ENCODE measurements at places on chromosomes 5 and 9.

DNA sequence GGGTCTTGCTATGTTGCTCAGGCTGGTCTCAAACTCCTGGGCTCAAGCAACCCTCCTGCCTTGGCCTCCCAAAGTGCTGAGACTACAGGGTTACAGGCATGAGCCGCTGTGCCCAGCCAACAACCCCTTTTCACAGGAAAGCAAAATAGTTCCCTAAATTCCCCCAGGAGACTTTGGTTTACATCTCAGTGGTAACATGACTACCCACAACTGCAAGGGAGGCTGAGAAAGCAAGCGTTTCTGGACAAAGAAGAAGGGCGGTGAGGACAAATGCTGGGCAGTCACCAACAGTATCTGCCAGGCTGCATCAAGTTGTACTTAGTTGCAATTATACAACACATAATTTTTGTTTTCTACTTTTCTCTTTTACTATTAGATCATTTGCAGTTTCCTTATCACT lies 7.4 kb upstream of the ADGRD2 start:
- no peak for DNase-seq

DNA sequence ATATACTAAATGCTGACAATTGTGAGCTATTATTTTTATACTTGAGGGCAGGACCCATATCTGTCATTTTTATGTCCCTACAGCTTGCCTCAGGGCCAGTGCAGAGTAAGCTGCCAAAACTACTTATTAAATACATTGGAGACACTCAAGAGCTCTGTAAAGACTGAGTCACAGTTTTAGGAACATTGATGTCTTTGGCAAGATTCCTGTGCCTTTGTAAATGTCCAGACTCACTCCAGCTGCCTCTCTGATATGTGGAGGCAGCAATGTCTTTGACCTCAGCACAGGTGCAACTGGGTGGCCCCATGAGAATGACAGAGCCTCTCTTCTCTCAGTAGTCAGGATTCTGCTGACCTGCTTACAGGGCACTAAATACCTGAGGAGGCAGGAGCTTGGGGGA lies 363.2 kb downstream of the OSTF1 start:
- no peak for DNase-seq

DNA sequence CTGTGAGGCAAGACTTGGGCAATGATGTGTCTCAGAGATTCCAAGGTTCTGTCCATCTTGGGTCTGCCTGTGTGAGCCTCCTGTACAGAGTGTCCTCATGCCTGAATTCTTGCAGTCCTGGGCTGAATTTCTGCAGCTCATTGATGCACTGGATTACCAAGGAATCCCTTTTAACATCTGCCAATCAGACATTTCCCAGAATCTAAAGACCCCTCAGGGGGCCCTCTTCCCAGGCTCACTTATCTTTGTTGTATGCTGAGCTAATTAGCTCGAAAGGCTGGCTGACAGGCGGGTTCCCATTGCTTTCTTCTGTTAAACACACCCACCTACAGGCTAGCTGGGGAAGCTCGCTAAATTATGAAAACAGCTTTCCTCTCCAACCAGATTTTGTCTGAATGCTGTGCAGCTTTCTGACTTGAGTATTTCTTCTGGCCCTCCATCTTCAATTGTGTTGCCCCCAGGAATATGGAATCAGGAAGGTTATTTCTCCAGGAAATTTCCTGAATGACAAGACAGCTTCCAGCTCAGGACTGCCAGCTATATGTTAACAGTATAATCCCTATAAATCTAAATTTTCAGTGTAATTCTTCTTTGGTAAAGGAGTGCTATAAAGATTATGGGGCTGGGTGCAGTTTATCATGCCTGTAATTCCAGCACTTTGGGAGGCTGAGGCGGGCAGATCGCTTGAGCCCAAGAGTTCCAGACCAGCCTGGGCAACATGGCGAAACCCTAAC lies at the start of gene LIX1:
LIX1 (minus strand) TSS at position 91 of the 734 bp plus-strand sequence; CDS start at position 56, 35 bp downstream.
- no peak for DNase-seq

- no peak for DNase-seq
Observed at GRCh38 chr5:72817671-72818266, 1.3 kb downstream of the TNPO1 start.

DNA sequence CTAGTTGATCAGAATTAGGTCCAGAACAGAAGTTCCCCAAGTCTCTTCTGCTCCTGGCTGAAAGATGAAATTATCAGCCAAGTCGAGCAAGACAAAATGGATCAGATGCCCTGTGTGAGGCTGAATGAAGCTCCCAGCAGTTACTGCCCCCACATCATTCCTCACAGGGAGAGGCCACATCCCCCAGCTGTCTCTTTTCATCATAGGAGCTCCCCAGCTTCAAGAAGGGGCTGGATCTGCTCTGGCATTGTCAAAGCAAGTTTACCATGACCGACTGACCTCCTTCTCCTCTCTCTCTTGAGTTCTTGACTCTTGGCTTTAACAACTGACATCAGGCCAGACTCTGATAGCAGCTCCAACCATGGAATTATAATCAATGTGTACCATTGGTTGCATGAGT lies 133.3 kb upstream of the RAD23B start:
- no peak for DNase-seq

- no peak for DNase-seq
Observed at GRCh38 chr9:82819260-82819659, 243.7 kb downstream of the RASEF start.

- no peak for DNase-seq
Observed at GRCh38 chr5:69335341-69335935, 2.8 kb upstream of the CCDC125 start.

DNA sequence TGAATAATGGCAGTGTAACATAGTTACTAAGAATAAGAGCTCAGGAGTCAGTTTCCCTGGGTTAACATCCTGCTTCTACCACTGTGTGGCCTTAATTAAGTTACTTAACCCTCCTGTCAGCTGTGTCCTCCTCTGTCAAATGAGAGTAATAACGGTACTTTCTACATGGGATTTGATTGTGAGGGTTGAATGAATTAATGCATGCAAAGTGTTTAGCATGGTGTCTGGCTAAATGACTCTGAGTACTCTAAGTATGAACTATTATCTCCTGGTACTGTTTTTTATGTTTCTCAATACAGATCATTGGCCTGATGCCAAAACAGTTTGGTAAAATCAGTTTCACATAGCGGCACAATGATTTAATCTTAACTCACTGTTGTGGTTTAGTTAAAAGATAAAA lies 19.6 kb downstream of the ZNF131 start:
- no peak for DNase-seq

- no peak for DNase-seq
Observed at GRCh38 chr9:7370381-7370780, 429.2 kb downstream of the DMAC1 start.

DNA sequence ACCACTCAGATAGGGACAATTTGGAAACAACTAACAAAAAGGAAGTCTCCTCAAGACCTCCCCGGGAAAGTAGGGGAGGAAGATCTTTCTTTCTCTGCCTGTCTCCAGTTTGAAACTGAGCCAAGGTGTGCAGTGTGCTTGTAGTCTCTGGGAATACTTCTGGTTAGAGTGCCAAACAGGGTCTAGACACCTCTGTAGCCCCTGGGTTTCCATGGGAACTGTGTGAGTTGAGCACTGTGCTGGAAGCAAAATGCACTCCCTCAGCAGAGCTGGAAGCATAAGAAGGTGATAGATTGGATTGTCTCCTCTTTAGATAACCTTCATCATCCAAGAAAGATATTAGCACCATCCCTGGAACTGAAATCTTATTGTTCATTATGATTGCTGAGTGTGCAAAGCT lies 129.2 kb upstream of the TNPO1 start:
- no peak for DNase-seq

DNA sequence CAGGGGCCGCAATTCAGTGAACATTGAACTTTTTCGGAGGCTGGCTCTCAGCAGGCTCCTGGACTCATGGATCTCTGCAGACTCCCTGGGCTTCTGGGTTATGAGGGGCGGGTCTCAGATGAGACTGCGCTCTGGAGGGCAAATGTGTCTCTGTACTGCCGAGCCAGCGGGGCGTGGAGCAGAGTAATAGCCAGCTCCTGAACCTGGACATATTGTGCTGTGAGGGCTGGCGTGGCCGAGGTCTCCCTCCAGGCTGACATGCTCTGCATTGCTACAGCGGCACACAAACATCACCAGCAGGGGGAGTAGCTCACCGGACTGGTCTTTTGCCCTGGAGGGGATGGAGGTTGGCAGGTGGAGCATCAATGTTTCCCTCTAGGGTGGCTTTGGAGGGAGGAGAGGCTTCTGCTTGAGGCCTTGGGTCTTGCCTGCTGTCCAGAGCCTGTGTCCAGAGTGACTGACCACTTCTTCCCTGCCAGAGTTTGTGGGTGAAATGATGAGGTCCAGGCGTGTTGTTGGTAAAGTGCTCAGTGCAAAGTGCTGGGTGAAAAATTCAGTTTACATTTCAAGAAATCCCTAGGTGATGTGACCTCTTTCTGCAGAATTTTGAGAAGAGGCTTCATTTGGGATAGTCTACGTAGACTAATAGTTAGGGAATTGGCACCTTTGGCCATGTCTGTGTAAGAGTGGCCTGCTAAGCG lies 10.9 kb upstream of the GADD45G start:
- DNase-seq = peak; percentile 57

DNA sequence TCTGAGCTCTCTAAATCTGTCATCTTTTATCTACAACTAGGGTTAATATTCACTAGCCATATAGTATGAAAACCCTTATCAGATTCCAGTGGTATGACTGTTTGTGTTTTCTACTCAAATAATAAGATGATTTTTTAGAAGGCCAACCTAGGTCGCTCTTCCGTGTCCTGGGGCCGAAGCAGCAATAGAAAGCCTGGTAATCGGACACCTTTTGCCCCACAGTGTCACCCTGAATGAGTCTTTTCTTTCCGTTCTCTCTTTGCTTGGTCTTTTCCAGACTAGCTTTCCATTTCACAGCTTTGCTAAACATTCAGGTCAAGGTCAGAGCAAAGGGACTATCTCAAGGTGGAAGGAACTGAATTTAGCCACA lies 243.3 kb upstream of the ANKRD55 start:
- no peak for DNase-seq

- DNase-seq = peak; percentile 85
Observed at GRCh38 chr5:112419986-112420864, 1.1 kb upstream of the EPB41L4A start.

DNA sequence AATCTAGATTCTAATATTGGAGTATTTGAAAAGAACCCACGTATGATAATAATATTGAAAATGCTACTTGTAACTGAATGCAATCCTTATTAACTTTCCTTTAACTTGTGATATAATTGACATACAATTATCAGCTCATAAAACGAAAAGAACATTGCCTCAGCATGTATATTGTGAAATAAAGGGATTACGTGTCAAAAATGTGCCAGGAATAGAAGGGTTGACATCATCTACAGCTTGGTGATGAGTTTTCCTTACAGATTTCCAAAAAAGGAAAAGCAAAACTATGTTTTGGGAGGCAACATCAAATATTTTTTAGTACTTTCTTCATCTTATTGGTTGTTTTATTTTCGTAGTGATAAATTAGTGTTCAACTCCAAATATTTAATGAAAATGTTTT lies 266.0 kb upstream of the PTGER4 start:
- DNase-seq = no peak

- DNase-seq = no peak
Observed at GRCh38 chr5:116632890-116633289, 58.3 kb upstream of the SEMA6A start.

GRCh38 chr9:70003901-70004714 lies 39.5 kb upstream of the MAMDC2 start:
- no peak for DNase-seq

GRCh38 chr5:67194166-67194565 lies 2.4 kb downstream of the CD180 start:
- DNase-seq = no peak

DNA sequence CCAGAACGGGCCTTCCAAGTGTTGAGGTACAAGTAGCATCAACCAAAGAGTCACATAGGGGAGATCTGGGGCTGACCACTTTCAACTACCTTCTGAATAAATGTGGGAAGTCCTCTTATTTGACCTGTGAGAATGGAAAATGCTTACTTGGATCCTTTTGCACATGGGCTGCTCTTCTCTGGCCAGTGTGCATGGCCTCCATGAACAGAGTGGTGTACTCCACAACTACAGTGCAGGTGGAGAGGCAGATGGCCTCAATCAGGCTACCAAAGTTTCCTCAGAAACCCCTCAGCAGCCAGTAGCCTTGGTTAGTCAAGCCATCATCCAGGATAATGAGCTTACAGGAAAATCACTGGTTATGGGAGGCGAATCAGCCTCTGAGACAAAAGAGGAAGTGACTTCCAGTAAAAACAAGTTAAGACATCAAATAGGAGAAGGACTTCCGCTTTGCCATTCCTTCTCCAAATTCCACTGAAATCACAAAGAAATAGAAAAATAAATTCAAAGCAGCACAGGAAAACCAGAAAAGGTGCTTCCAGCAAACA lies 18.3 kb upstream of the FCHO2 start:
- DNase-seq = no peak

DNA sequence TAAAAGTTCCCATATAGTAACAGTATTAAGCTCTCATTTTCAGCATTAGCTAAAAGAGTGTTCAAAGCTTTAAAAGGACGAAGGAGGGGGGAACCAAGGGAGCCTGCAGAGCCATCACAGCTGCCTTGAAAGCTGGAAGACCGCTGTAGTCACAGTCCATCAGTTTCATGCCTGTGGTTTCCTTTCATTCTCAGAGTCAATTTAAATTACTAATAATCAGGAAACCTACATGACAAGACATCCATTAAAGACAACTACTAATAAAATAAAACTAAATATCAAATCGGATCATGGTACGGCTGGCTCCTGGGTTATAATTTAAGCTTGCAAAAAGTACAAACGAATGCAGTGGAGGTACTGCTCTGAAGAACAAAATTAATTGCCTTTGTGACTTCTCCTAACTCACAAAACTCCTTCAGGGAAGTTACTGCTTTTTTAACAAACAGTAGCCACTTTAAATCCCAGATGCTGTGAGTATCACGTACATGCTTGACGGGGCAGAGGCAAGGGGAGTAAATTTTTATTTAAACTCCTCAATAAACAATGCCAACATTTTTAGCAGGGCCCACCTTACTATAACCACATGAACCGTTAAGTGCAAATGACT lies 213.5 kb downstream of the DENND1A start:
- no peak for DNase-seq

DNA sequence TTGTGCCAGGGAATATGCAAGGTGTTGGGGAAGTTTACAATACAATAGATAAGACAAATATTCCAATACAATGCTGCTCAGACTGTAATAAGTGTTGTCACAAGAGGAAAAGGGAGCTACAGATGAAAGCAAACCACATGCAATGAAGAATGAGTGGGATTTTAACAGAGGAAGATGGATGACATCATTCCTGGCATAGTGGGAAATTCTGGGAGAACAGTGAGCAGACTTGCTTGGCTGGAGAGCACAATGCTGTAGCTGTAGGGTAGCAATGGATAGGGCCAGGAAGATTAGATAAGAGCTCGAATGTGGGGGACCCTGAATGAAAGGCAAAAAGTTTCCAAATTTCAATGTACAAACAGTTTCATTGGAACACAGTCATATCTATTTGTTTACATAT lies 9.5 kb upstream of the DPYSL3 start:
- DNase-seq = no peak

DNA sequence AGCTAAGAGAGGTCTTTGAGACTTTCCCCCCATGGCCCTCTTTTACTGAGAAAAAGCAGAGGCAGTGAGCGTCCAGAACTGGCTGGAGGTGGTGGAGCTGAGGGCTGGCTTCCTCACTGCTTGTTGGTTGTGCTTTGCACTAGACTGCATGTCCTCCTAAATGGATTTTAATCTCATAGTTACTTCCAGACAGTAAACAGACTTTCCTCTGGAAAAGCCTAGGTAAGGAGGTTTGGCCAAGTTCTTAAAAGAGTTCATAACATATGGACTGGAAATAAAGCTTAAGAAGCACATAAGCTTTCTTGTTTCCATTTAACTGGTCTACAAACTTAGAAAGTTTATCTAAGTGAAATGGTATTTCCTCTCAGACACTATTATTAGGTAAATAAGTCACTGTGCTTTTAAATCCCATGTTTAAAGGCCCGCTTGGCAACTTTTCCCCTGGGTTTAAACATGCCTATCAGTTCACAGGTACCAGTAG lies 2.0 kb downstream of the ASPN start:
- DNase-seq = no peak

Measured in left forelimb (tissue), 1 donor.